ENCODE measurements at places on chromosomes 7 and 10.

GRCh38 chr10:79404690-79405131, 40.7 kb downstream of the ZCCHC24 start:
- DNase-seq: no peak

GRCh38 chr7:124768525-124768924, 2.9 kb upstream of the GPR37 start:
- no peak for DNase-seq

DNA sequence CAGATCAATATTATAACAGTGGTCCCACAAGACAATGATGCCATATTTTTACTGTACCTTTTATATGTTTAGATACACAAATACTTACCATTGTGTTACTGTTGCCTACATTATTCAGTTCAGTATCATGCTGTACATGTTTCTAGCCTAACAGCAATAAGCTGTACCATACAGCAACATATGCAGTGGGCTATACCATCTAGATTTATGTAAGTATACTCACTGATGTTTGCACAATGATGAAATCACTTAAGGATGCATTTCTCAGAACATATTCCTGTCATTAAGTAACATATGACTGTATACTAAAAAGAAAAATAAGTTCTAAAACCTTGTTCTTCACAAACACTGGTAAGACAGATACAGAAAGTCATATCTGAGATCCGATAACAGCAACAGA, 468.6 kb upstream of the SEMA3A start:
- no peak for DNase-seq

DNA sequence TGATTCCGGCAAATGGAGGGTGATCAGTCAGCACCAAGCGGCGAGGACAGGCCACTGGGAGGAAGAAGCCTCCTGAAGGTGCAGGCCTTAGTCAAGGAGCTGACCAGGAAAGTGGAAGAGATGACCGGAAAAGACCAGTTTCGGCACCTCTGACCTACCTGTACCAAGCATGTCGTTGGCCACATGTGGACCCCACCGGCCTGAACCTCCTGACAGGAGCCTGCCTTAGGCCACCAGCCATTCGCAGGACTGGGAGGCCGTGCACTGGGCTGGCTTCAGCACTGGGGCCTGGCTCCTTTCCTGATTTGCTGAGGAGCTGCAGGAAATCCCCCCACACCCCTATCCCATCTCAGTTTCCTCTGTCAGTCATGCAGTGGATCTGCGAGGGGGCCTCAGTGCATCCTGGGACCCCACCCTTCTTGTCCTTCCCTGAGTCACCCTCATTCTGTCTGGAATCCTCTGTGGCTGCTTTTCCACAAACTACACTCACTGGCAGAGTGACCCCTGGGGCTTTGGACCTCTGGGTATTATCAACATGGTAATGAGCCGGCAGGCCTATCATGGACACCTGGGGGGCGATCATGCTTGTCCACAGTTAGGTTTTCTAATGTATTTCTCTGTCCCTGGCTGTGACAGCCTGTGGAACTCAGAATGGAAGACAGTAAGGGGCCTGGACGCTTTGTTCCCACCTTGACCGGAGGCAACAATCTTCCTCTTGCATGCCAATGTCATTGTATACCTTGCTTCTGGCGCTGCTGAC, 33.0 kb downstream of the RAMP3 start:
- no peak for DNase-seq

- DNase-seq: no peak
Observed at GRCh38 chr7:159076333-159076732, 68.3 kb downstream of the VIPR2 start.
